ENCODE measurements at places on chromosomes 2 and 18. TPM values are rescaled to one million over a fixed set of nuclear protein-coding genes. Genes with fewer than 3 reads are reported as not detected.

FAM124B gene
- total RNA-seq, result not detected

- H3K27ac ChIP-seq, result no peak overlapping the region
- no peak for DNase-seq
- no peaks in the 10 kb centered on the region for H3K36me3 ChIP-seq
- H3K4me1 ChIP-seq, result peaks cover 7% of the 10 kb centered on the region
- no peaks in the 10 kb centered on the region for H3K27me3 ChIP-seq
These were observed 39.0 kb downstream of the CHN1 start for GRCh38 chr2:174965992-174966744.

KYNU gene
- 0.78 TPM for total RNA-seq

GRCh38 chr18:60560071-60560470 lies 187.5 kb upstream of the MC4R start:
- H3K36me3 ChIP-seq, result no peaks in the 10 kb centered on the region
- no peak for DNase-seq
- H3K27ac ChIP-seq, result no peak overlapping the region
- H3K27me3 ChIP-seq, result no peaks in the 10 kb centered on the region

GRCh38 chr2:198254536-198255090 lies 450.2 kb downstream of the PLCL1 start:
- no peak overlapping the region for H3K27ac ChIP-seq
- H3K36me3 ChIP-seq, result no peaks in the 10 kb centered on the region
- DNase-seq, result no peak
- H3K27me3 ChIP-seq, result no peaks in the 10 kb centered on the region

GRCh38 chr2:215915441-215915840 lies 97.9 kb downstream of the MREG start:
- no peak overlapping the region for H3K27ac ChIP-seq
- H3K4me3 ChIP-seq, result no peak overlapping the region
- H3K4me1 ChIP-seq, result no peaks in the 10 kb centered on the region
- H3K27me3 ChIP-seq, result no peaks in the 10 kb centered on the region
- DNase-seq, result no peak

FBXO41 gene
- total RNA-seq, result 11.2 TPM

DNA sequence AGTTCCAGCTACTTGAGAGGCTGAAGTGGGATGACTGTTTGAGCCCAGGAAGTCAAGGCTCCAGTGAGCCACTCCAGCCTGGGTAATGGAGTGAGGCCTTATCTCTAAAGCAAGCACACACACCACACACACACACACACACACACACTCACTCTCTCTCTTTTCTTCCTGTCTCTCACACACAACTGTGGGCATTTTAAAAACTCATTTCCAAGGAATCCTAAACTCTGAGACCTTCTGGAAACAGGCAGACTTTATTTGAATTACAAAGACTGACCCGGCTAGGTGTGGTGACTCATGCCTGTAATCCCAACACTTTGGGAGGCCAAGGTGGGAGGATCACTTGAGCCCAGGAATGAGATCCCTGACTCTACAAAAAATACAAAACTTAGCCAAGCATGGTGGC lies 21.3 kb downstream of the WDSUB1 start:
- H3K27ac ChIP-seq, result no peak overlapping the region
- H3K4me1 ChIP-seq, result no peaks in the 10 kb centered on the region
- no peak for DNase-seq

- no peak overlapping the region for H3K4me3 ChIP-seq
- no peaks in the 10 kb centered on the region for H3K27me3 ChIP-seq
- no peak for DNase-seq
- no peak overlapping the region for H3K27ac ChIP-seq
- H3K4me1 ChIP-seq, result no peaks in the 10 kb centered on the region
These were observed 62.5 kb downstream of the RPRM start for GRCh38 chr2:153416071-153416470.

GRCh38 chr18:31302991-31303390 lies 15.0 kb upstream of the DSG1 start:
- no peak overlapping the region for H3K4me3 ChIP-seq
- H3K36me3 ChIP-seq, result no peaks in the 10 kb centered on the region
- H3K4me1 ChIP-seq, result no peaks in the 10 kb centered on the region
